ENCODE measurements at places on chromosomes 4 and X.

DNA sequence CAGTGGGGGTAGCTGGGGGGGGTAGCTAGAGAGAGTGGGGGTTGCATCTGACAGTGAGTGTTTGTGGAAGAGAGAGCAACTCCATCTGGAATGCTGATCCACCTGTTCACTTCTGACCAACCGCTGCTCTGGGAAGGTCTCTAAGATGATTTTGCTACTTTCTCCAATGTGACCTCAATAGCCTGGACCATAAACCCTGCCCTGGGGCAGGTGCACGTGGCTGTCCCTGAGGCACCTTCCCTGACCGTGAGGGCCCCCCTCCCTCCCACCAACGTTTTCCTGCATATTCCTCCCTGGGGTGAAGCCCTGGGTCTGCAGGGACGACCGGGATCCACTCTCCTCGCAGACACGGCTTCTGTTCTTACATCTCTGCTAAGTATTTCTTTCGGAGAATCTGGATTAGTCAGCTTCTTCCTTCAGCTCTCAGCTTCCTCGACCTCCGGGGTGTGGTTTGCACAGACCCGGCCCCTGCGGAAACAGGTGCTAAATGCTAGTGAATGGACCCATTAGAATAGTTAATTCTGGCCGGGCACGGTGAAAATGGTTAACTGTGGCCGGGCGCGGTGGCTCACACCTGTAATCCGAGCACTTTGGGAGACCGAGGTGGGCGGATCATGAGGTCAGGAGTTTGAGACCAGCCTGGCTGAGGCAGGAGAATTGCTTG lies 21.4 kb upstream of the PLCXD1 start:
- DNase-seq = peak; percentile 49

- peak; percentile 52 for DNase-seq
These were observed at the start of gene PCDH7 for GRCh38 chr4:30720021-30720660. Gene PCDH7 (plus strand): TSS chr4:30720369. CDS start chr4:30721423, 1,054 bp downstream.

DNA sequence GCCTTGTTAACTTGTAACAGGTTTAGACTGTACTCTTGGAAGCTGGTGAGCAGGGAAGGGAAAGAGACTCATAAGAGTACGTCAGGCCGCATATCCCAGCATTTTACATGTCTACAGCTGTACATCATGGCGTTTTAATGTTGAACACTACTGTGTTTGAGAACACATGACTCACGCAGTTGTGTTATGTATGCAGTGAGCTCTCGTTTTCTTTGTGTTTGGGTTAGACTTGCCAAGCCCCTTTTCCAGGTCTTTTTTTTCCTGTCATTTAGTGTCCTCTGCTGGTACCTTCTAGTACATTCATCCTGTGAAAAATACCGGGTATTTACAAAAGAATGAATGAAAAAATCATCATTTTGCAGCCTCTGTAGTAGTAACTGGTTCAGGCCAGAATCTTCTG lies 35.3 kb downstream of the SMS start:
- DNase-seq = no peak

- no peak for DNase-seq
These were observed 164.3 kb downstream of the PDHA2 start for GRCh38 chr4:96003951-96004740.

GRCh38 chrX:55451626-55451989 lies 319 bp upstream of the MAGEH1 start:
- peak; percentile 46 for DNase-seq

DNA sequence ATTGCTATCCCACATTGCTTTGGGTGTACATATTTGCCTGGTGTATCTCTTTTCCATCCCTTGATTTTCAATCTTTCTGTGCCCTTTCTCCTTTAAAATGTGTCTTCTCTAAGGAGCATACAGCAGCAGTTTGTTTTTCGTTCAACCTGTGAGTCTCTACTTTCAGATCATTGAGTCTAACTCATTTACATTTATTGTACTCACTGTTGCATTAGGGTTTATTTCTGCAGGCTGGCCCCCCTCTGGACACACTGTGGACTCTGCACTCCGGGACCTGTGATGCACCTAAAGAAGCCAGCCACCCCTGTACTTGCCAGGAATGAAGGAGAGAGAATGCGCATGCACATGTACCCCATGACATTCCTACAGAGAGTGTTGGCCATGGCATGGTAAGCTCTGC lies 93.0 kb downstream of the FAM53A start:
- no peak for DNase-seq

DNA sequence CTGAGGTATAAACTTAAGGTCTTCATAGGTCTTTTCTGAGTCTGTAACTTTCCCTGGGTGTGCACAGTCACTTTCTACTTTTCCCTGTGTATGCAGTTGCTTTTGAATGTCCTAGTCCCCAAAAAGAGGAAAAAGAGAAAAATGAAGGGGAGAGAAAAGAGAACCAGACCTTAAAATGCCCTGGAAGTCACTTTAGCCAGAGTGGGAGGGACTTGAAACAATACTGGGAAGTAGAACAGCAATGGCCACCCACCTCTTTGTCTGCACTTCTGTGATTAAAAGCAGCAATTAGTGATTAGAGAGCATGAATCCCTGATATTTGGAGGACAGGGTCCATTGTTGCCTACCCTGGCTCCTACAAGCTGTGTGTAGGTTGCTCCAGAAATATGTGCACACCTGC lies 36.1 kb downstream of the ZCCHC13 start:
- no peak for DNase-seq

- DNase-seq = peak; percentile 89
These were observed 220.1 kb downstream of the AFAP1 start for GRCh38 chr4:7719354-7720174.

DNA sequence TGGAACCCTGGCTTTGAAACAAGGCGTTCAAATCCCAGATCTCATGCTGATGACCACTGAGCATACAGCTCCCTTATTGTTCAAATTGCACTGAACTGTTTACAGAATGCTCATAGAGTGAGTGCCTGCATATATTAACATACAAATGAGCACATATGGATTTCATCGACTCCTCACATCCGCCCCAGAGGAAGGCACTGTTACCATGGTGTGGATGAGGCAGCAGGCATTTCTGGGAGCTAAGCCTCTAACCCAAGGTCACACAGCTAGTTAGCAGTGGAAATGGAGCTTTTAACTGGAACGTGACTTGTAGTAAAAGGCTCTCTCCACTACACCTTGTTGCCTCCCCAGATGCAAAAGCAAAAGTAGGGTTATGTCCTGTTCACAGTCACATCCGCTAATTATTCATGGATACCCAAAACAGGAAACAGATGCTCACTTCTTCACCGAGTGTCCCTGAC lies 289.7 kb downstream of the STK32B start:
- DNase-seq = no peak

DNA sequence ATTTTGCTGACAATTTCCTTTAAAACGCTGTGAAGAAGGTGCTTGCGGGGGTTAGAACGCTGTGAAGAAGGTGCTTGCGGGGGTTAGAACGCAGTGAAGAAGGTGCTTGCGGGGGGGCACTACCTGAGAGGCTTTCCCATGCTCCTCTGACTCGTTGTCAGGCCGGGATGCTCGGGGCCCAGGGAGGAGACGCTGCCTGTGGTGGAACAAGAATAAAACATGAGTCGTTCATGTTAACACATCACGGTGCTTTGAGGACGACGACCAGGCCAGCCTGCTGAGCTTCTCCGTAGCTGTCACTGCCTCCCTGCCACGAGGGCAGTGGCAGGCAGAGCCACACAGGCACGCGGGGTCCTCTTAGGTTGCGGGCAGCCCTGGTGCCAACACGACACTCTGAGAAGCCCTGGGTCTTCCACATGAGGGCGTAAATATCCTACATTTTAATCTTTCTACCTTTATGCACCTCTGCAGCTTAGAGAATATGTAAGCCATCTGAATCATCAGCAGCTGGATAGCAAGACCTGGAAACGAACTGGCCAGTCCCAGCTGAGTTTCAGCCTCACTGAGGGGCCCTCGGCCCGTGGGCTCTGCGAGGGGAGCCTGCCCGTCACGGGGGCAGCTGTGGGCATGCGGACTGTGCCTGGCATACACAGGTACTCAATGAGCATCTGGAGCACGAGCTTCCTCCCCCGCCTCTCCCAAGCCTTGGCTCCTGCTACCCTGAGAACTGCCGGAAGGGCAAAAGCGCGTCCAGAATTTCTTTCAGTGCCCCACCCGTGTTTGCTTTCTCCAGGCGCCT lies 47.0 kb downstream of the FGFRL1 start:
- DNase-seq = no peak

GRCh38 chr4:84855774-84856173 lies 110.7 kb downstream of the WDFY3 start:
- no peak for DNase-seq

DNA sequence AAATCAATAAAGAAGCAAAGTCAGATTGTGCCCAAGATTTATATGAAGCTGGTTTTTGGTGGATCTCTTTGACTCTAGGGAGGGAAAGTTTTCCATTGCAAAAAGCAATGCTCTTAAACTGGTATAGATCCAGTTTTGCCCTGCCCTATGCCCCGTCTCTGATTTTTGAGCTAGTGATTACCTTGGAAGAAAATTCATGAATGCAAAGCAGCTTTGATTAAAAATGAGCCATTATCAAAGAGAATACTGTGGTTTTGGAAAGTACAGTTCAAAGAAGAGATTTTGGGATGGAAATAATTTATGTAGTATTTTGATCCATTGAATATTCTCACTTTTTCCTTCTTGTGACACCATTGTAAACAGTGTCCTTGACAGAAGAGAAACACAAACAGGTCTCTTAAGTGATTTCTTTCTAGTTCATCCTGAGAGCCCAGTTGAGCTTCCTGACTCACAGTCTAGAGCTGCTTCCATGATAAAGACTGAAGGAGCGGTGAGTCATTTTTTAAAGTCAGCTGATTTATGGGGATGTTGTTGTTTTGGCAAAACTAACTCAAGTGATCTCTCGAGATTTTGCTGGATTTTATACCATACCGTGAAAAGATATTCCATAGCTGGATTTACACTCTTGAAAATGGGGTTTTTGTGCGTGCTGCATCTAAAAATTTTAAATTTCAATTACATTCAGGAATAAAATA lies 76.7 kb downstream of the AFF1 start:
- no peak for DNase-seq

DNA sequence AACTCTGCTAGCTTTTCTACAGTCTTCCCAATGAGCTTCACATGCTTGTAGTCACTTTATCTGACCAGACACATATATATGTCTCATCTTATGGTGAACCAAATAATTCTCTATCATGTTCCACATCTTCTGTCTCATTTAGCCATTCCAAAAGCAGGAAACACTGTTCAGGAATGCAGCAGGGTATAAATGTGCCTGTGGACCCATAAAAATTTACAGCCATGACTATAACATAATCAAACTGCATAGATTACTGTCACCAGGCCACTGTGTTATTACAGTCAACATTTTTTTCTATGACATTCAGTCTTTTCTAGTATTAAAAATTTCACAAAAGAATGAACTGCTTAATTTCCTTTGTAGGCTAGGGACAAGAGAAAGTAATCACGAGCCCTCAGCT lies 170.0 kb upstream of the NPY2R start:
- no peak for DNase-seq

GRCh38 chr4:105451346-105451745 lies 22.5 kb downstream of the PPA2 start:
- DNase-seq = no peak

GRCh38 chrX:14779580-14779979 lies 93.3 kb downstream of the FANCB start:
- DNase-seq = no peak

GRCh38 chr4:71533121-71533520 lies 194.3 kb downstream of the SLC4A4 start:
- DNase-seq = no peak

DNA sequence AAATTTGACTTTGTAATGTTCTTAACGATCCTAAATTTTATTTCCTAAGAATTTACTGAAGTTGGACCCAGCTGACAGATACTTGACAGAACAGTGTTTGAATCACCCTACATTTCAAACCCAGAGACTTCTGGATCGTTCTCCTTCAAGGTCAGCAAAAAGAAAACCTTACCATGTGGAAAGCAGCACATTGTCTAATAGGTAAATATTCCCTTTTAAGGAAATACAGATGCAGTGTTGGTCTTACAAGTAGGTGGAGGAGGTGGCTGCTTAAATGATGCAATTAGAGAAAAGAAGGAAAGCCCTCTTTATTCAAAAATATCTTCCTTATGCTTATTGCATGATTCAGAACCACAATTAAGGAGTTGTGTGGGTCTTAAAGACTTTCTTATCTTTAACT lies 73.5 kb downstream of the RS1 start:
- DNase-seq = no peak

DNA sequence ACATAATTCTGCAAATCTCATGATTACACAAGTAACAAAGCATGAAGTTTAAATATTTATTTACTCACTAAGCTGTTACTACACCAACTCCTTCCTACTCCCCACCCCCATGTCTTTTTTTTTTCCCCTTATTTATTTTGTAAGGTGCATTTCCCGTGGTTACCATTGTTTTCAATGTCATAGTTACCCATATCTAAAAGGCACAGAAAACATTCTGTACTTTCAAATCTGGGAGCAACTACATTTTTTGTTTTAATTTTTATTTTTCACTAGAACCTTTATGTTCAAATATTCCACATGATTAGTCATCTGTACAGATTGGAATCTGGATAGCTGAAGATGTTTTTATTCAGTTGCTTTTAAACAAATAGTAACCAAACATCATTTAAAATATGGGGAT lies 62.8 kb downstream of the PPP3CA start:
- DNase-seq = no peak

- DNase-seq = no peak
These were observed 6.3 kb downstream of the CPE start for GRCh38 chr4:165385126-165385525.

- DNase-seq = no peak
These were observed 66.3 kb downstream of the RBM47 start for GRCh38 chr4:40563401-40563800.

DNA sequence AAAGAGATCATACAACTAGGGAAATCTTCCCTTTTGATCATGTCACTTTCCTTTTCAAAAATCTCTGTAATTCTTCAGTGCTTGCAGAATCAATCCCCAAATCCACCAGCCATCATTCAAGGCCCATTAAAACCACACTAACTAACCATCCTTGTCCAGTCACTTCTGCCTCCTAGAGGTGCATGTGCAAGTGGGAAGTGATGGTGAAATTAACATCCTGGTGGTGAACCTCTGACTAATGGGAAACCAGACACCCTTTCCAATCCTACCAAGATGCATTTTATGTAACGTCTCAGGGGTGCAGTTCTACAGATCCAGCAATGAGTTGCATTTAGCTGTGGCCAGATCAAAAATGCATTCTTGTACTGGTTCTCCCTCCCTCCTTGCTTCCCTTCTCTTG lies 341.8 kb downstream of the RAPGEF2 start:
- DNase-seq = no peak

- DNase-seq = no peak
These were observed 11.5 kb upstream of the TLR1 start for GRCh38 chr4:38815885-38816782.

DNA sequence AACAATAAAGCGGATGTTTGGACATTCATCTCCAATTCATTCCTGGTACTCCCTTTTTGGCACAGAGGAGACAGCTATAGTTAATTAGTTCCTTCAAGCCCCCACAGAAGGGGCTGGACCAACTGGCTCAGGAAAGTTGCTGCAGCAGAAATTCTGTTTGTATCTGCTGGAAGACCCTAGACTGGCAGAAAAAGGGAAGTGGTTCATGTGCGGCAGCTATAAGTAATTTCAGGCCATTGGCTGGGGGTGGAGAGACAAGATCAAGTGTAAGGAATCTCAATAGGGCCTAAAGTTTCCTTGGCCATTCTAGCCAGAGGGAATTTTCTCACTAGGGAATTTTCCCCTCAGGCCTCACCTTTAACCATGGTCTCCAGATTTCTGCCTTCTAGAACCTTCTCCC lies 89.9 kb upstream of the DHX15 start:
- DNase-seq = no peak

- DNase-seq = no peak
These were observed 671 bp upstream of the FHIP1A start for GRCh38 chr4:151408380-151408629.

- DNase-seq = no peak
These were observed 466.1 kb downstream of the C4orf33 start for GRCh38 chr4:129561886-129562671.

Data from activated CD8-positive, alpha-beta memory T cell treated with anti-CD3 and anti-CD28 coated beads, Interleukin-2, amount 50 U/mL, for 48 hours (primary cell).